NCI-H2081 treated with DMSO at 0.1 percent for 48 hours (cell line): ENCODE measurements at places on chromosomes 6 and 20.
A peak's percentile ranks its signal among the peaks of the same experiment; 100 is the strongest.

DNA sequence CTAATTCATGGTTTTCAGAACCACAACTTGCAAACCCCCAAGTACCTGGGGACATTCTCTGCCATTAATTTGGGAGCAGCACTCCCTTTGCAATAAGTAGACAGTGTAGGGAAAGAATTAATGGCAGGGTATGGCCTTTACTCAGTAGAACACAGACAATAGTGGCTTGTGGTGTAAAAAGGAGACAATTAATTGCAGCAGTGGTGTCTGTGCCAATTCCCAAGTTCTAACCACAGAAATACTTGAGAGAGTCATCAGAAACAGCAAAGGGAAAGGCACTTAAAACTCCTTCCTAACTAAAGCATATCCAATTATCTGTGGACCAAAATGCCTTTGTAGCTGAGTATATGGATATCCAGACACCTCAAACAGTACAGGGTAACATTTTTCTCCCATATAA is 257.6 kb upstream of the POU3F2 start:
- DNase-seq = no peak

DNA sequence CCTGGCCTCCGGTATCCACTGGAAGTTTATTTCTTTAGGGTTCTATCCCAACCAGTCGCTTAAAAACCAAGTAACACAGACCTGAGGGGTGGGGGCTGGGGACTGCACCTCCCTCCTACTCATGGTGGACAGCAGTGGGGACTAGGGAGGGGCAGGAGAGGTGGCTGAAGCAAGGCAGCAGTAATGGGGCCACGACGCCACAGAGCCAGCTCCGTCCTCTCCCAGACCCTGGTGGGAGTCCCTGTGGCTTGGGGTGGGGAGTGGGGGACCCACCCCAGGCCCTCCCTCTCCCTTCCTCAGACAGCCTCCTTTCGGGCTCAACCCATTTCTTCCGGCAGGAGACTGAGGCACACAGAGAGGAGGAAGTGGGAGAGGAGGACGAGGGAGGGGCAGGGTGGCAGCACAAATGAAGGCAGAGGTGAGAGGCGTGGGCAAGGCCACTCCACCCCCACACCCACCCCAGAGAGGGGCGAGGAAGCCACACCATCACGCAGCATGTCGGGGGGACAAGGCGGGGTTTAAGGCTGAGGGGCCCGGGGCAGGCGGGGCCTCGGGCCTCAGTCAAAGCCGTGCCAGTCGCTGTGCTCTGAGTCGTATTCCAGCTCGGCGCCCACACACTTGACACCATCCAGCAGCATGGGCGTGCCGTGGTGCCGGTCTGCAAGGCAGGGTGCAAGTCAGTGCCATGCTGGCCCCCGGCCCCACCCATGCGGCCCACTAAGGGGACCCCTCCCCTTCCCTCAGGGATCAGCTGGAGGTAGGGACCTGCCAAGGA is 13.9 kb downstream of the ADISSP start:
- no peak for DNase-seq

- DNase-seq = no peak
These were observed 859 bp upstream of the BIRC7 start for GRCh38 chr20:63234693-63235398.

- DNase-seq = no peak
These were observed 64.9 kb downstream of the MAP3K4 start for GRCh38 chr6:161056451-161056850.

- peak; percentile 98 for DNase-seq
These were observed 3.5 kb downstream of the PIGT start for GRCh38 chr20:45419188-45420091.

DNA sequence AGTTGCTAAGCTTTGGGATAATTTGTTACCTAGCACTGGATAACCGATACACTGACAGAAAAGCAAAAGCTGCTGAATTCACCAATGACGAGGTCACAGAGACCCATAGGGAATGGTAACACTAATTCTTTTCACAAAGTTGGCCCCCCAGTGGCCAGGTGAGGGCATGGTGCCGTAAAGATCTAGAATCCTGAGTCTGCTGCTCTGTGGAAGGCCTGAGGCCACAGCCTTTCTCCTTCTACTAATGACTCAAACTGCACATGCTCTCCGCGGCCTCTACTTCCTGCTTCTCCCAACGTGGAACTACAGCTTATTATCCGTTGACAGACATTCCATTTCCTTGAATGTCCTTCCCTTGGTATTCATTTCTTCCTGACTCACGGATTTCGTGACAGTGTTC is 127.1 kb downstream of the OPRM1 start:
- DNase-seq = no peak

GRCh38 chr6:47200536-47201334 is 109.0 kb downstream of the TNFRSF21 start:
- DNase-seq = no peak
